ENCODE measurements at places on chromosomes 7 and 10.
A peak's percentile ranks its signal among the peaks of the same experiment; 100 is the strongest.

DNA sequence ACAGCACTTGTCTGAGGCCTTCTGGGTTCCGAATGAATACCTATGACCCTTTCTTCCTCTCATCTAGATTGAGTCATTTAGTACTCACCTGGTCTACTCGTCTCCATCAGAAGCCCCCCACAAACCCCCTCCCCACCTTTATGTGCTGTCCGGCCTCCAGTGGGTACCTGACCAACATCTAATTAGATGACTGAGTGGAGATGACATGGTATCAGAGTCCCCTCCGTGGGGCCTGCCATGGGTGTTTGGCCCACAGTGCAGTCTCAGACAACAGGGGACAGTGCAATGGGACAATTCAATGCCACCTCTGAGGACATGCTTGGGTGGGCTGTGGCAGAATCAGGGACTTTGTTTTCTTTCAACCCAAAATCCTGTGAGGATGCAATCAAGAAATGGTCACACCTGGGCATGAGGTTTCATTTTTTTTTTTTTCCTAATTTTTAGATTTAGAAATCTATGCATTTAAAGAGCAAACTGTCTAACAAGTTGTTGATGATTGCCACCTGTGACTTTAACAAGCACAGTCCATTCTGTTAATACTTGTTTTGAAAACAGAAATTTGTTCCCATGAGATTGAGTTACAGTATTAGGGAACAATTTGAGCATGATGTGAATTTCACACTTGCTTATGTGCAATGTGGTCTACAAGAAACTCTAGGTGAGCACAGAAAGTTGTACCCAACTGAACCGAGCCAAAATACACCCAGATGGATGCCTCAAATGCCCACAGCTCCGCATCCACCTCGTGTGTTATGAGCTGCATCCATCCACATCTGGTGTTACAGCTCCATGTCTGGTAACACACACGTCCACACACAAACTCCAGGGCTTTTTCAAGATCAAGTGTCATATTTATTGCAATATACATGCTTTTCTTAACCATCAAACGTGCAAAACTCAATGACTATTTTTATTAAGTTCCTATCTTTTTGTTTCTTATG is 27.5 kb downstream of the GPRIN2 start:
- no peak for DNase-seq

- no peak for DNase-seq
These were observed 69.4 kb downstream of the SAMD9 start for GRCh38 chr7:93048136-93048930.

- DNase-seq = no peak
These were observed 277.7 kb downstream of the ANKRD7 start for GRCh38 chr7:118502235-118502634.

DNA sequence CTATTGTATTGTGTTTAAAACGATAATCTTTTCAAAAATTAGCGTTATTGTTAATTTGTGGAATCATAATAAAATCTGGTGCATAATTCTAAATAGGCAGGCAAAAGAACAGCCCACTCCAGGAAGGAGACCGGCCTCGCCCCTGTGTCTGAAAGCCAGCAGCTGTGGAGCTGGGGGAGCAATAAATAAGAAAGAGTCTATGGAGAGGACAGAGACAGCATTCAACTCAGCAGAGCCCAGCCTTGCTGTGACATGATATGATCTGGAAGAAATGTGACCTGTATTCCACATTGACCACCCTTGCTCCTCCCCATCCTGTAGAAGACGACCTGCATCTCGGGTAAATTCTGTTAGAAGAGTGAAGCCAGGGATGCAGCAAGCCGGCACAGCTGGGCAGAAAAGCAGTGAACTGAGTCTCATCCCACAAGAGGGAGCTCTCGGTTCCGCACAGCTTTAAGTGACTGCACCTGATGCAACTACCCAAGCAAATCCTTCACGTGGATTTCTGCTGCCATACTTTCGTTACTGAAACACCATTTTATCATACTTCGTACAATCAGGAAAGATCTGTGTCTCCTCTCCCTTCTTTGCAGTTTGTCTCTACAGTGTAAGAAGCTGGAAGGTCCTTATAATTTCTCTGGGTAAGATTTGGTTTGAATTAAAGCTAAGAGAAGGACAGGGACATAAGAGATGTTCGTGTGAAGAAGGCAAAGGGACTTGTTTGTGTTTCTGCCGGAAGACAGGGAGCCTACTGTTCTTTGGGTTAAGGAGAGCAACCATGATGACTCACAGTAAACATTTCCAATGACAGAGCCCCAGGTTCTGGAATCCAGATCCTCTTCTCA is 427.1 kb downstream of the GPAM start:
- peak; percentile 8 for DNase-seq

- DNase-seq = no peak
These were observed 289.9 kb upstream of the LRGUK start for GRCh38 chr7:133837224-133837623.

DNA sequence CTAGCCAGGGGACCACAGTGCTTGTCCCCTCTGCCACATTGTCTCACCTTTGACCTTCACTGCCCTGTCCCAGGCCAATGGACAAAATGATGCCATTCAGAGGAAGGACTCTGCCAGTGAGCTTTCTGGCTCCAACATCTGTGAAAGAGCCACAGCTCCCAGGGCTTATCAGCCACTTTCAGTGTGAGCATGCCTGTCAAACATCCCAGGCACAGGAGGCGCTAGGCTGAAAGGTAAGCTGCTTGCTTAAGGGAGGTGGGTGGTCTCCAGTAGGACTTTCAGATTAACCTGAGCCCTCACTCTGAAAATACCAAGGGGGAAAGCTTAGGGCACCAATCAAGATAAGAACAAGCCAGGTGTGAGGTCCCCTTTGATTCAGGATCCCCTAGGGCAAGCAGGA is 59.8 kb upstream of the GDF10 start:
- no peak for DNase-seq

DNA sequence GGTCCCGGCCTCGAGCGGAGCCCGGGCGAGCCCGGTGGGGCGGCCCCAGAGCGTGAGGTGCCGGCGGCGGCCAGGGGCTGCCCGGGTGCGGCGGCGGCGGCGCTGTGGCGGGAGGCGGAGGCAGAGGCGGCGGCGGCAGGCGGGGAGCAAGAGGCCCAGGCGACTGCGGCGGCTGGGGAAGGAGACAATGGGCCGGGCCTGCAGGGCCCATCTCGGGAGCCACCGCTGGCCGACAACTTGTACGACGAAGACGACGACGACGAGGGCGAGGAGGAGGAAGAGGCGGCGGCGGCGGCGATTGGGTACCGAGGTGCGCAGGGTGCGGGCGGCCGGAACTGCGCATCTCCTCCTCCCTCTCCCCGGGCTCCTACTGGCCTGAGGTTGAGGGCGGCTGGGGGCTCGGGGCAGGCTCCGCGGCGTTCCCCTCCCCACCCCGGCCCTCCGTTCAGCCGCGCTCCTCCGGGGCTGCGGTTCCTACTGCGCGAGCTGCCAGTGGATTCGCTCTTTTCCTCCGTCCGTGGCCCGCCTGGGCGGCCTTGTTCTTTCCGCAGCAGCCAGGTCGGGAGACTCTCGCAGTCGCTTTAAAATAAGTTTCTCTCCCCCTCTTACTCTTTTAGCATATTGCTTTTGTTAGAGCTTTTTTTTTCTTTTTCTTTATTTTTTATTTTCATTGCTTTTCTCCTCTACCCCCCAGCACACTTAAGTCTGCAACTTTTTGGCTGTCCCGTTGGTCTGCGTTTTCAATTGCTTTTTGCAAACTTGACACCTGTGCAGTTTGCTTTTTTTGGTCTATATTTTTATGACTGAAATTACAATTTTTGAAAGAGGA is 600 bp downstream of the SIRT1 start:
- DNase-seq = peak; percentile 83

DNA sequence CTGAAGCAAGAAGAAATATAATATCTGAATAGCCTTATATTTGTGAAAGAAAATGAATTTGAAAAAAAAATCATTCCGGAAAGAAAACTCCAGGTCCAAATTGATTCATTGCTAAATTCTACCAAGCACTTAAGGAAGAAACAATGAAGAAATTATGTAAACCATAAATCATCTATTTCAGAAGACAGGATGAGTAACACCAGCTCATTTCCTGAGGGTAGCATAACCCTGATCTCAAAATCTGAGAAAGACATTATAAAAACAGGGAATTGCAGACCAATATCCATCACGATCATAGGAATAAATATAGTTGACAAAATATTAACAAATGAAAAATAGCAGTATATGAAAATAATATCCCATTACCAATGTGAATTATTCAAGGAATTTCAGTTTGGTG is 70.1 kb upstream of the RAB18 start:
- DNase-seq = no peak

- DNase-seq = no peak
These were observed 31.6 kb upstream of the ETV1 start for GRCh38 chr7:14021069-14021468.

- DNase-seq = no peak
These were observed 192.5 kb upstream of the PPP2R2D start for GRCh38 chr10:131708225-131708880.

DNA sequence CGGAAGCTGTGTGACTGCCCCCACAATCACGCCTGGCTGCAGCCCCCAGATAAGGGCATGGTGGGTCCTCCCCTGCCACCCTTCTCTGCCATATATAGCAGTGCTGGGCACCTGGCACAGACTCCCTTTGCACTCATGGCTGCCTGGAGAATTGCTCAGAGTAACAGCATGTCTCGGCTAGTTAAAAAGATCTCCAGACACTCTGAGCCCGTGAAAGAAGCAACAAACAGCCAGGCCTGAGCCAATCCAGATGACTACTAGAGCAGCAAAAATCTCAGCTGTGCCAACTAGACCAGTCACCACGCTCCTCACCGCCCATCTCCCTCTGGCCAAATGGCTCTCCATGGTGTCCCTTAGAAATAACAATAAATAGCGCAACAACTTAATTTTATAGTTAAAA is 71.3 kb downstream of the PARD3 start:
- DNase-seq = no peak

DNA sequence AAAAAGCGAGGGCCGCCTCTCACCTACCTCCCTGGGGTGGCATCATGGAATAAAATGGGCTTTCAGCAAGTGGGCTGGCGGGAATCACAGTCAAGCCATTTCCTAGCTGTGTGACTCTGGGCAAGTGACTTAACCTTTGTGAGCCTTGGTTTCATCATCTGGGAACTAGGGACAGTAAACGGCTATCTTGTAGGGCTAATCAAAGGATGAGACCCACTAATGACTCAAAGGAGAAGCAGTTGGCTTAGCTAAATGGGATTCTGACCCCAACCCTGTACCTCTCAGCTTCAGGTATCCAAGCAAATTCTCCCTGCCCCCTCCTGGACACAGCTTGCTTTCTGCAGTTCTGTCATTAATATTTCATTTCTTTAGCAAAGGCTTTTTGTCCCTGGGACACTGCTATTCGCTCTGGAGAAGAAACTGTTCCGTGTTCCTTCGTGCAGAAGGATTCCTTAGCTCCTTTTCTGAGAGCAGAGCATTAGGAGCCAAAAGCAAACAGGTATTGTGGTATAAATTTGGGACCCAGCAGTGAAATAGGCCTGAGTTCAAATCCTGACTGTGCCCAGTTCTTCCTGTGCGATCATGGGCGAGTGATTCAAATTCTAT is 25.9 kb downstream of the TRIM8 start:
- DNase-seq = no peak

- DNase-seq = no peak
These were observed 26.7 kb downstream of the TRIM8 start for GRCh38 chr10:102670871-102671434.

DNA sequence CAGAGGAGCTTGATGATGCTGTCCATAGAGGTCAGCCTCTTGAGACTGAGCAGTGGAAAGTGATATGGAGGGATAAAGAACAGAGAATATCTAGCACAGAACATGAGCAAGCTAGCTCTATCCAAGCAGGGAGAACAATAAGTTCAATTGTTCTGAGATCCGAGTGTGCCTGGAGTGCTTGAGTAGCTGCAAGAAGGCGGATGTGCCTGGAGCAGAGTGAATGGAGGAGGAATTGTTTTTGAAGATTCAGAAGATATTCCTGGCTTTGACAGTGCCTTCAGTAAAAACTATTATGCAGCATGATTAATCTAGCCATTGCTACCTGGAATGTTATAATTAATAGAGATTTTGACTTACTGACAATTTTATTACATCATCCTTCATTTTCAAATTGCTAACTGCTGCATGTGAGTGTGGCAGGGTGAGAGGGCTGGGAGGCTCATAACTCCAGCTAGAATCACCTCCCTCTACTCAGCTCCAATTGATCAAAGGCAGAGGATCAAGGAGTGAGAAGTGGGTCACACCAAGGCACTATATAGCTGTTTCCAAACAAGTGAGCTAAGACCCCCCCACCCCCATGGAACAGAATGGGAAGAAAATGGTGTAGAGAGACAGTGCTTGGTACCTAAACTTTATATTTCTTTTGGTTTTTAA is 302.8 kb downstream of the ADRA2A start:
- no peak for DNase-seq

GRCh38 chr10:76626386-76626785 is 1011.2 kb downstream of the KCNMA1 start:
- DNase-seq = no peak
